ENCODE measurements at places on chromosomes 2 and 18. TPM values are rescaled to one million over a fixed set of nuclear protein-coding genes. Genes with fewer than 3 reads are reported as not detected.
A peak's percentile ranks its signal among the peaks of the same experiment; 100 is the strongest.

- no peak for DNase-seq
- H3K27ac ChIP-seq = no peak overlapping the region
- H3K27me3 ChIP-seq = peaks cover 23% of the 10 kb centered on the region
Measured at GRCh38 chr2:222322236-222322635, 23.4 kb upstream of the PAX3 start.

DNA sequence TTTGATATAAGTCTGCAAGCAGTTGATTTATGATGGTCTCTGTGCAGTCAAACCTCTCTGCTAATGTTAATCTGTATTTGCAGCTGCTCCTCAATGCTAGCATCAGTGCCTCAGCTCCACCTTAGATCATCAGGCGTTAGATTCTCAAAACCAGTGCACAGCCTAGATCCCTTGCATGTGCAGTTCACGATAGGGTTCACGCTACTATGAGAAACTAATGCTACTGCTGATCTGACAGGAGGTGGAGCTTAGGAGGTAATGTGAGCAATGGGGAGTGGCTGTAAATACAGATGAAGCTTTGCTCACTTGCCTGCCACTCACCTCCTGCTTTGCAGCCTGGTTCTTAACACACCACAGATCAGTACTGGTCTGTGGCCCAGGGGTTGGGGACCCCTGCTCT, 18.4 kb downstream of the RBKS start:
- H3K4me1 ChIP-seq = no peaks in the 10 kb centered on the region
- no peak overlapping the region for H3K4me3 ChIP-seq
- H3K36me3 ChIP-seq = peaks cover 6% of the 10 kb centered on the region
- no peak for DNase-seq
- no peaks in the 10 kb centered on the region for H3K27me3 ChIP-seq

- no peaks in the 10 kb centered on the region for H3K36me3 ChIP-seq
- no peaks in the 10 kb centered on the region for H3K4me1 ChIP-seq
- no peak overlapping the region for H3K4me3 ChIP-seq
Measured at GRCh38 chr2:138060301-138060635, 96.0 kb downstream of the HNMT start.

- peaks cover 5% of the 10 kb centered on the region for H3K36me3 ChIP-seq
- peak overlapping the region; percentile 98 for H3K27ac ChIP-seq
- peak; percentile 60 for DNase-seq
- H3K4me3 ChIP-seq = peak overlapping the region; percentile 99
Measured at GRCh38 chr2:64525317-64525613, 1.1 kb downstream of the AFTPH start.

DNA sequence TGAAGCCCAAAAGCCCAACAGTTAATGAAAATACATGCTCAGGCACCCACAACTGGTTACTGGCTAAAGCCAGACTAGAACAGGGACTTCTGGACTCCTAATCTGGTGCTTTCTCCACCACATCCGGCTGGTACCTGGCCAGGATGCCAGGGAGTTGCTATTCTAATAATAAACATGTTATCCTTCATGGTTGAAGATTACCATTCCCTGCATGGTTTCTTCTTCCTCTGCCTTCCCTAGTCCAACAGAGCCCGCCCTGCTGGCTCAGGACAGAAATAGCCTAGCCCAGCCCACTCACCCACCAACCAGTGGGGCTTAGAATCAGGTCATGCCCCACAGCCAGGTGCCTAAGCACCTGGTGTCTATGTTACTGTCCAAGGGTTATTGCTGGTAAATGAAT, 184.2 kb downstream of the TMEM247 start:
- H3K36me3 ChIP-seq = no peaks in the 10 kb centered on the region
- H3K4me3 ChIP-seq = no peak overlapping the region
- no peak overlapping the region for H3K27ac ChIP-seq
- H3K4me1 ChIP-seq = no peaks in the 10 kb centered on the region
- DNase-seq = no peak
- peaks cover 25% of the 10 kb centered on the region for H3K27me3 ChIP-seq

DNA sequence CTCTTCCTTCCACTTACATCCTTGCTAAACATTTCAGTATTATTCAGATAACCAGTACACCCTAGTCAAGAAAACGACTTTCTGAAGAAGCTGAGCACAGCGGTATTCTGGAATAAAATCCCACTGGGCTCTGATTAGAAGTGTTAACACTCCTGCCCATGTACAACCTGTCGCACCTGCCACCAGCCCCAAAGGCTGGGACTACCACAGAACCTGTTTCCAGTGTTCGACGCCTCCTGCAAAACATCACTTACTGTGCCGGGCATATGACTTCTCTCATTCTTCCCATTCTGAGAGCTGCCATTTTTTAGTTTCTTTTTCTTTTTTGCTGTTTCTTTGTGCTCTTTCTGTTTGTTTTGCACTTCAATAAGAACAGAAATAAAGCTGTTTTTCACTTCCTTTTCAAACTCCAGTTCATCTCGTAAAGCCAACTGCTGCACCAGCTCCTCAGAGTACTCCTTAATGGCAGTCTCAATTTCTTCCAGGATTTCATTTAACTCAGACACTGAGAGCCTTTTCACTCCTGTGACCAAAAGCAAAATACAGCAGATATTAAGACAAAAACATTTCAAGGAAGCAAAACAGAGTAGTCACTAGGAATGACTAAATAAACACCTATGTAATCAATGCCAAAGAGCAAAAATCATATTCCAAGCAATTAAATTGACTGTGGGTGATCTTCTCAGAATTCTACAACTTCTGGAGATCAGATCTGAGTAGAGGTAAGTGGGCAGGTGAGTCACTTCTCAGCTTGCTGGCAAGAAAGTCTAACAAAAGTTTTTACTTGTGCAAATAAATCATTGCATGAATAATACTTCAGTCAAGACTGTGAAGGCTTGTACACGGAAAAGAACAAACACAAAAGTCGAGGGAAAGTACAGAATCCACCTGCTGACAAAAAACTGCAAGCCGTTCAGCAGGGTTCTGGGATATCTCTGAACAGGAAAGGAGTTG, 19.3 kb downstream of the FEZ2 start:
- no peak overlapping the region for H3K27ac ChIP-seq
- peaks cover 69% of the 10 kb centered on the region for H3K36me3 ChIP-seq
- no peaks in the 10 kb centered on the region for H3K27me3 ChIP-seq
- no peak overlapping the region for H3K4me3 ChIP-seq
- H3K4me1 ChIP-seq = peaks cover 9% of the 10 kb centered on the region
- no peak for DNase-seq

DNA sequence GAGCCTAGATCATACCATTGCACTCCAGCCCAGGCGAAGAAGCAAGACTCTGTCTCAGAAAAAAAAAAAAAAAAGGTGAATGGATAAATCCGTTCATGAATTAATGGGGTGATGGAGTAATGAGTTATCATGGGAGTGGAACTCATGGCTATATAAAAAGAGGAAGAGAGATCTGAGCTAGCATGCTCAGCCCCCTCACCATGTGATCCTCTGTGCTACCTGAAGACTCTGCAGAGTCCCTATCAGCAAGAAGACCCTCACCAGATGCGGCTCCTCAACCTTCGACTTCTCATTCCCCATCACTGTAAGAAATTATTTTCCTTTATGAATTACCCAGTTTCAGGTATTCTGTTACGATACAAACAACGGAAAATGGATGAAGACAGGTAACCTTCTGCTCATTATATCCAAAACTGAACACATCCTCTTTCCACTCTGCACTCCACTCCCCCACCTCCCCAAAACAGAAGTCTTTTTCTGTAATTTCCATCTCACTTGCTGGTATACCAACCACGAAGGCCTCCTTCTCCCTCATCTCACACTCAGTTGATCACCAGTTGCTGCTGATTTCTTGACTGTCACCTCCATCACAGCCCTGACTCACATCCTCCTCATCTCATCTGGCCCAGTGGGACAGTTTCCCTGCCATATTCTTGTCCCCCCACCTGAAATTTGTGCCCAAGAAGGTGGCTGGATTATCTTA, 8.8 kb downstream of the RETREG2 start:
- peak overlapping the region; percentile 88 for H3K27ac ChIP-seq
- H3K4me3 ChIP-seq = peak overlapping the region; percentile 4
- H3K27me3 ChIP-seq = no peaks in the 10 kb centered on the region

DNA sequence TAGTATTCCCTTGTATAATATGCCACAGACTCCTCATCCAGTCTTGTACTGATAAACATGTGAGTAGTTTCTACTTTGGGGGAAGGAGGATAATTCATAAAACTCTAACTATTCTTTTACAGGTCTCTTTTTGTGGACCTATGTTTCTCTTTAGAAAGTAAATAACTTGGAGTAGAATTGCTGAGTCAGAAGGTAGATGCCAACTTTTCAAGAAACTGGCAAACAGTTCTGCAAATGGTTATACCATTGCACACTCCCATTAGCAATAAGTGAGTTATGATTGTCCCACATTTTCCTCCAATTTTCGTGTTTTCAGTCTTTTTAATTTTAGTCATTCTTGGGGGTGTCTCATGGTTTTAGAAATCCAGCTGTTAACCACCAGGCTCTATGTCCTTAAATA, 477.2 kb upstream of the LRRTM4 start:
- H3K27me3 ChIP-seq = no peaks in the 10 kb centered on the region
- H3K4me1 ChIP-seq = no peaks in the 10 kb centered on the region
- H3K4me3 ChIP-seq = no peak overlapping the region

GRCh38 chr2:35790292-35790691, 565.3 kb upstream of the CRIM1 start:
- no peaks in the 10 kb centered on the region for H3K36me3 ChIP-seq
- no peak for DNase-seq
- H3K4me3 ChIP-seq = no peak overlapping the region
- peaks cover 1% of the 10 kb centered on the region for H3K27me3 ChIP-seq
- H3K27ac ChIP-seq = no peak overlapping the region
- no peaks in the 10 kb centered on the region for H3K4me1 ChIP-seq

- DNase-seq = peak; percentile 21
- peaks cover 15% of the 10 kb centered on the region for H3K4me1 ChIP-seq
- H3K27me3 ChIP-seq = peaks cover 24% of the 10 kb centered on the region
- no peak within 1 kb of the TSS for H3K27ac ChIP-seq
Measured at GRCh38 chr2:237627441-237628246, at the start of gene LRRFIP1. Gene LRRFIP1, plus strand, starts transcription at chr2:237627587. Its CDS starts 58 bp downstream, at chr2:237627645.

GRCh38 chr2:242002944-242003343, 133.4 kb downstream of the RTP5 start:
- no peak overlapping the region for H3K4me3 ChIP-seq
- DNase-seq = no peak
- H3K36me3 ChIP-seq = no peaks in the 10 kb centered on the region
- no peak overlapping the region for H3K27ac ChIP-seq
- peaks cover 10% of the 10 kb centered on the region for H3K4me1 ChIP-seq

Gene SCYGR8
- not detected for total RNA-seq

Gene MOCOS
- 0.36 TPM for total RNA-seq

Gene SMPD4
- 65.8 TPM for total RNA-seq
